Bronchial epithelial cell (primary cell): ENCODE measurements at places on chromosomes 5 and 9.

DNA sequence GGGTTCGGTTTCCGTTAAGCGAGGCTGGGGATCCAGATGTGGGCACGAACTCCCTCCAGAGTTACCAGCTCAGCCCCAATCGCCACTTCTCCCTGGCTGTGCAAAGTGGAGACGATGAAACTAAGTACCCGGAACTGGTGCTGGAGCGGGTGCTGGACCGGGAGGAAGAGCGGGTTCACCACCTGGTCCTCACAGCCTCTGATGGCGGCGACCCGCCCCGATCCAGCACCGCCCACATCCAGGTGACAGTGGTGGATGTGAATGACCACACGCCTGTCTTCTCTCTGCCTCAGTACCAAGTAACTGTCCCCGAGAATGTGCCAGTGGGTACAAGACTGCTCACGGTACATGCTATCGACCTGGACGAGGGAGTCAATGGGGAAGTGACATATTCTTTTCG, 803 bp downstream of the PCDHGA7 start:
- no peak for DNase-seq

GRCh38 chr9:107036367-107036766, 173.4 kb downstream of the ZNF462 start:
- no peak for DNase-seq

DNA sequence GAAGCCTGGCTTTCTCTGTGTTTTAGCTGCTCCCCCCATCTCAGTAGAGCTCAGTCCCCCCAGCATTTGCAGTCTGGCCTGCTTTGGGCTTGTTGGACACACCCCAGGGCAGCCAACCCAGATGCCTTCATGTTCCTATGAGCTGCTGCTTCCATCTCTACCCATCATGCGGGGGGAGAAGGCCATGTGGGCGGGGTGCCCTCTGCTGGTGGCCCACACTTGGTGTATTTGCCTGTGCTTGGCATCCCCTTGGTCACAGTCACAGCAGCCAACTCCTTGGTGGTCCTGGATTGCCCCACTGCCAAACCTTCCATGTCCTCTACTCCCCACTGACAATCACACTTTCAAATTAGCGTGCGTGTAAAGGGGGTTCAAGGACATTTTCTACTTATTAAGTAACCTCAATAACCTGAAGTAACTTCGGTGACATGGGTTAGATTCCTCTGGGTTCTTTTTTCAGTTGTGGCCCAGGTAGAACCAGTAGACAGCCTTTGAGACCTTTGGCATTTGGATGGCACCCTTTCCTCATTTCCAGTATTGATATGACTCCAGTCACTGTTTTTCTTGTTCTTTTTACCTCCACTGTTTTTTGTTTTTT, 42.8 kb downstream of the SNX30 start:
- DNase-seq, result peak; percentile 44

DNA sequence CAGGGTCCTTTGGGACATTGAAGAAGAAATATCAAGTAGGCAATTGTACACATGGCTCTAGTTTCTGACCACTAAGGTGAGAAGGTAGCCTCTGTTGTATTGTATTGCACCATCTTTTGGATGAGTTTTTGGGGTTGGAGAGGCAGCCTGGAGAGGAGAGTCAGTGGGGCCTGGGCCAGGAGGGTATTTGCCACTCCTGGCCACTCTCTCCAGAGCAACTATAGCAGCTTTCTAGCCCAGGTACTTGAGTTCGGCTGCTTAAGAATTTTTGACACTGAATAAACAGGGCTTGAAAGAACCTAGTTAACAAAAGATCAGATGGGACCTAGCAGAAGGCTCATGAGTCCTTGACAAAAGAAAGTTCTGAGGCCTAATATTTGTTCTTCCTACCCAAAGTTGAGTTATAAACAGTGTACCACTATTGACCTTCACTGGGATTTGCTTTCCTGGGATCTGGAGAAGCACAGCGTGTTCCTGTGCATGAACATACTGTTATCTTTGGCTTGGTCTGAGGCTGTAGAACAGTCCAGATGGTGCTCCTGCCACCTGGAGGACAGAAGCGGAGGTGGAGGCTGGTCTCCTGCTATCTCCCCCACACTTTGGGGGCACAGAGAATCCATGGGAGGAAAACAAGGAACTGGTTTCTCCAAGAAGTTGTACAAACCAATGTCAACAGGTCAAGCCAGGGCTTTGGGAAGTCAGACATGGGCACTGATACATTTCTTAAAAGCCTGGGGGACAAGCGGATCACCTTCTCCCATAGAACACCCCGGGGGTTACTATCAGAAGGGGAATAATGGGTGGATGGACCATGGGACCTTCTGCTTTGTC, 110.4 kb upstream of the LIFR start:
- DNase-seq, result peak; percentile 21

DNA sequence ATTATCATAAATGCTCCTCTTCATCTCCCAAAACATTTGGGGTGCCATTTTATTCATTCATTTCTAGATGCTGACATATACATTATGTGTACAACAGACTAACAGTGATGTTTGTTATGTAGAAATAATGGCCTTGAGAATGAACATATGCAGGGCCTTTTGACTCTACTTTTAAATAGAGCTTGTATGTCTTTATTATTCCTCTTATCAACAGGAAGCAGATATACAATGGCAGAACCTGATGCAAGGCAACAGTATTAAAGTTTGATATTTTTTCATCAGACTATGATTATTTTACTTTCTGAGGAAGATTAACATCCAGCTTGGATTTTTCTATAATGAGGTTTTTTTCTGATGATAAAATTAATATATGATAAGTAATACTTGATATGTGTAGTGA, 44.1 kb downstream of the SNX18 start:
- DNase-seq, result no peak

DNA sequence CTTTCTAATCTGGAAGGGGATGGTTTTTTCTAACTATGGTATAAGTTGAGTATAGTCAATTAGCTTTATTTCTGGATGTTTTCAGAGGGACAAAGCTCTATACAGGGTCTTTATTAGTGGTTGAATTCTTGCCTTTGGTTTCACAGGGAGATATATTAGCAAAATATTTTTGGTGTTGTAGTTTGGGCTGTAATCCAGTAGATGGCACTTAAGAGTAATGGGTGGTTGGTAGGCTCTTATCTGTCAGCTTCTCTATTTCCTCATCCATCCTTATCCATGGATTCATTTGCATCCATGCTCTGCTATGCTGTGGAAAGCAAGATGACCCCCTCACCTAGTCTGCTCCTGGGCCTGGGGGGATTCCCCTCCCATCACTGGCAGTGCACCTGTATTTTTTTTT, 363.6 kb upstream of the CYLC2 start:
- DNase-seq, result peak; percentile 13

- no peak for DNase-seq
Measured at GRCh38 chr5:100861148-100861547, 41.9 kb downstream of the ST8SIA4 start.

- DNase-seq, result no peak
Measured at GRCh38 chr5:64865662-64866061, 96.9 kb downstream of the CWC27 start.

GRCh38 chr9:33157960-33158842, 8.9 kb downstream of the B4GALT1 start:
- peak; percentile 73 for DNase-seq

GRCh38 chr5:178213748-178214151, 9.4 kb downstream of the HNRNPAB start:
- DNase-seq, result no peak

- DNase-seq, result peak; percentile 34
Measured at GRCh38 chr9:134325813-134326723, at the start of gene RXRA. Gene RXRA, plus strand, starts transcription at chr9:134326455. Its CDS starts 177 bp downstream, at chr9:134326632.

- peak; percentile 58 for DNase-seq
Measured at GRCh38 chr5:178827636-178828035, 32.1 kb upstream of the ZNF354B start.

DNA sequence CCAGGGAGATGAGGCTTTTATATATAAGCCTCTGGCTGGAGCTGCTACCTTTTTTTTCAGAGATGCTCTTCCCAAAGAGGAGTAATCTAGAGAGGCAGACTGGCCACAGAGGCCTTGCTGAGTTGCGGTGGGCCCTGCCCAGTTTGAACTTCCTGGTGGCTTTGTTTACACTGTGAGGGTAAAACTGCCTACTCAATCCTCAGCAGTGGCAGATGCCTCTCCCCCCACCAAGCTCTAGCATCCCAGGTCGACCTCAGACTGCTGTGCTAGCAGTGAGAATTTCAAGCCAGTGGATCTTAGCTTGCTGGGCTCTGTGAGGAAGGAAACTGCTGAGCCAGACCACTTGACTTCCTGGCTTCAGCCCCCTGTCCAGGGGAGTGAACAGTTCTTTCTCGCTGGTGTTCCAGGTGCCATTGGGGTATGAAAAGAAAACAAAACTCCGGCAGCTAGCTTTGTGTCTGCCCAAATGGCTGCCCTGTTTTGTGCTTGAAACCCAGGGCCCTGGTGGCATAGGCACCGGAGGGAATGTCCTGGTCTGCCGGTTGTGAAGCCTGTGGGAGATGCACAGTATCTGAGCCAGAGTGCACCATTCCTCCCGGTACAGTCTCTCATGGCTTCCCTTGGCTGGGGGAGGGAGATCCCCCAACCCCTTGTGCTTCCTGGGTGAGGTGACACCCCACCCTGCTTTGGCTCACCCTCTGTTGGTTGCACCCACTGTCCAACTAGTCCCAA, 219.5 kb upstream of the IZUMO3 start:
- DNase-seq, result no peak

- DNase-seq, result no peak
Measured at GRCh38 chr5:107517185-107518033, 153.3 kb downstream of the EFNA5 start.

GRCh38 chr9:97695995-97696802, 941 bp downstream of the XPA start:
- DNase-seq, result peak; percentile 35
